ENCODE measurements at places on chromosomes 6 and 20. TPM values are rescaled to one million over a fixed set of nuclear protein-coding genes. Genes with fewer than 3 reads are reported as not detected.

Gene PKIB
- 0.65 TPM for total RNA-seq

- H3K4me3 ChIP-seq = no peak overlapping the region
- H3K36me3 ChIP-seq = no peaks in the 10 kb centered on the region
- DNase-seq = no peak
- peaks cover 11% of the 10 kb centered on the region for H3K27me3 ChIP-seq
- H3K4me1 ChIP-seq = peaks cover 21% of the 10 kb centered on the region
Observed at GRCh38 chr6:42551217-42551616, 12.6 kb upstream of the UBR2 start.

- H3K36me3 ChIP-seq = no peaks in the 10 kb centered on the region
- peaks cover 37% of the 10 kb centered on the region for H3K4me1 ChIP-seq
- no peaks in the 10 kb centered on the region for H3K27me3 ChIP-seq
- DNase-seq = peak; percentile 53
- peak within 1 kb of the TSS; percentile 98 for H3K27ac ChIP-seq
Observed at GRCh38 chr20:3407040-3407770, at the start of gene DNAAF9. TSS of gene DNAAF9 (minus strand) at chr20:3407669. CDS start at chr20:3407557, 112 bp downstream.

DNA sequence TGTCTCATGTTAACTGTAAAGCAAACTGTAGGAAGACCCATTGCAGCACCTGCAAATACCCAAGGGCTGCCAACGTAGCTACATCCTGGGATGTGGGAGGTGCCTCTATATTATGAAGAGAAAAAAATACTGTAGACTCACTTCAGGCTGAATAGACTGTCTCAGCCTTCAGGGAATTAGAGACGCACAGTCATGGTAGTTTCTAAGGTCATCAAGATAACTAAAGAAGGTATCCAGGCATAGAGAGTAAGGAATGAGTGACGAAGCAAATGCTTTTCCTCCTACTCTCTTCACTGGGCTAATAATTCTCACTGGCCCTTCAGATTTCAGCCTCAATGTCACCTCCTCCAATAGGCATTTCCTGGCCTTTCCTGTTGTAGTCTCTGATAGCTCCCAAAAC is 121.6 kb upstream of the ECI2 start:
- peaks cover 6% of the 10 kb centered on the region for H3K27me3 ChIP-seq
- no peaks in the 10 kb centered on the region for H3K36me3 ChIP-seq
- no peaks in the 10 kb centered on the region for H3K4me1 ChIP-seq
- H3K4me3 ChIP-seq = no peak overlapping the region
- no peak overlapping the region for H3K27ac ChIP-seq

DNA sequence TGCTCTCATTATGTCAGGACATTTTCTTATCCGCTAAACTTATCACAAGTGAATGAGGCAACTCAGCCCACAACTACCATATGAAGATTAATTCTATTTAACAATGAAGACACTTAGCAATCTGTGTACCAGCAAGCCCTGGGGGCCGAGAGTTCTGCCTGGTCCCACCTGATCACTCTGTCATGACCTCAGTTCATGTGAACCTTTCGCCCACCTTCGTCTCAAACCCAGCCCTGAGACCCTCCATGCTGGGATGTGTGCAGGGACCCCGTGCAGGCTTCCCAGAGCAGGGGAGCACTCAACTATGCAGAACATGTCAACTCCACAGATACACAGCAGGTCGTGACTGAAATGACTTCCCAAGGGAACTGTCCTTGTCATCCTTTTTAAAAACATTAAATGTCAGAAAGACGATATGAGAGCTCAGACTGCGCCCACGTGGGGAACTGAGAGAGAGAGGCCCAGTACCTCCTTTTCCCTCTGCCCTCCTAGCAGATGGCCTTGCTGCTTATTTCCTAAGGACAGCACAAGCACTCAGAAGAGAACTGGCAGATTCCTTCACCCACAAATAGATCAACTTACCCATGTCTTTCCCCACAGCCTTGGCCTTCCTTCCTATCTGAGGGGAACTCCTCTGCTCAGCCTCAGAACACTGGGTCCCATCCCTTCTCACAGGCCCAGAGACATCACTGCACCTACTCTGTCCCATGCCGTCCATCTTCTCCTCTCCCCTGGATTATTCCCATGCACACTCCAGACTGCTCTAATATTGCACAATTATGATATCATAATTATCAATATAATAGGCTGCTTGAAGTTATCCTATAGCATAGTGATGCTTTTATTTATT is 11.5 kb downstream of the ABHD12 start:
- no peak for DNase-seq
- H3K36me3 ChIP-seq = peaks cover 14% of the 10 kb centered on the region
- no peaks in the 10 kb centered on the region for H3K27me3 ChIP-seq
- peaks cover 15% of the 10 kb centered on the region for H3K4me1 ChIP-seq
- no peak overlapping the region for H3K4me3 ChIP-seq
- H3K27ac ChIP-seq = peak overlapping the region; percentile 59

DNA sequence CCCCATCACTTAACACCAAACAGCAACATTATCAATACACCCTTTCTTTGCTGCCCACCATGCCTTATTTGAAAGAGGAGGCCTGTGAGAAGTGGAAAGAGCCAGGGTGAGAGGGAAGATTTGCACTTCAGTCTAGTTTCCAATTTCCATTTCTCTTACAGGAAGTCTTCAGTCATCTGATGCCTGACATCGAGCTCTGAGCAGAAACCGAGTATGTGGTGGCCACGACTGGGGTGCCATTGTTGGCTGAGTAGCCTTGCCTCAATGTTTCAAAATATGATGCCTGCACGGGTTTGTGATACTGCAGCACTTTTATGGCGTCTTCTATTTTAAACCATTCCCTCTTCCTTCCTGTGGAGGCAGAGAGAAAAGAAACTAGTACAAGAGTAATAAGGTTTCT is 39.8 kb upstream of the SMIM29 start:
- H3K36me3 ChIP-seq = no peaks in the 10 kb centered on the region
- no peak for DNase-seq
- no peaks in the 10 kb centered on the region for H3K27me3 ChIP-seq
- peaks cover 39% of the 10 kb centered on the region for H3K4me1 ChIP-seq

Data from naive thymus-derived CD8-positive, alpha-beta T cell (primary cell).